K562 (cell line): ENCODE measurements at places on chromosomes 7 and 10. TPM values are rescaled to one million over a fixed set of nuclear protein-coding genes. Genes with fewer than 3 reads are reported as not detected.

PWWP2B gene
- total RNA-seq, result 9.2 and 9.8 TPM in 2 replicates

- DNase-seq, result no peak
Observed at GRCh38 chr7:149878523-149878921, 4.8 kb downstream of the ATP6V0E2 start.

DNA sequence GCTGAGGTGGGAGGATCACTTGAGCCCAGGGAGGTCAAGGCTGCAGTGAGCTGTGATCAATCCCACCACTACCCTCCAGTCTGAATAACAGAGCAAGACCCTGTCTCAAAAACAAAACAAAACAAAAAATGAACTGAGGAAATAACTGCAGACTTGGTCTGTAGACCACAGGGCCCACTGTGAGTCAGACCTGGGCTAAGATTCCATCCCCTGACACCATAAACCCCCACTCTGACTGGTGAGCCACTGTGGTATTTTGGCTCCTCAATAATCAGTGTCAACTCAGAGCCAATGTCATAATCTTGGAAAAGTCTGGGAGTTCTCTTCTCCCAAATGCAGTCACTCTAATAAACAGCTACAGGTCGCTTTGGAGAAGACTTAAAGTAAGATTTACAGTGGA, 24.0 kb upstream of the ERCC6 start:
- DNase-seq, result no peak

MKI67 gene
- 73.7 and 86.5 TPM in 2 replicates for total RNA-seq

DNA sequence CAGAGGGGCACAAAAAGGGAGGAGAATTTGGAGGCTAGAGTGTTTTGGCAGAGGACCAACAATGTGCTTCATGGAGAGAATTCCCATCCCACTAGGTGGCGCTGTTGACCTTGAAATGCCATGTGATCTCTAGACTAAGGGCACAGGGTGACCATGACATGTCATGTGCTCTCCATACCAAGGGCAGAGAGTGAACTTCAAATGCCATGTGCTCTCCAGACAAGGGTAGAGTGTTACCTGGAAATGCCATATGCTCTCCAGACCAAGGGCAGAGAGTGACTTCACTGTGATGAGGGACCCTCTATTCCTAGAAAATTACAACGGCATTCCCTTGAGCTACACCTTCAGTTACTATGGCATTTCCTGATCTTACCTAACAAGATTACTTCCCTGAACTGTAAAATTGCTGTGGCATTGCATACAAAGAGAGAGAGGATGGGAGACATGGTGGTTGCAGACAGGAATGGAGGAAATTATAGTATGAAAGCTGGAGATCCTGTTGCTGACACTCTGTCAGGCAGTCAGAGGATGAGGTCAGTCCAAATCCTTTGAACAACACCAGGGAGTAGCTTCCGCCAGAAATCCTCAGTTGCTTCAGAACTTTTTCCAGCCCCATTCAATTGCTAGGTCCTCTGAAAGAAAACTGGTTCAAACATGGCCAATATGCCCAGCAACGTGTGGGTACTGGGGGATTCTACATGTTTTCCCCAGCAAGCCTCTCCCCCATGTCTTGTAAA, 60.9 kb upstream of the ACSM6 start:
- DNase-seq, result peak; percentile 59

- no peak for DNase-seq
Observed at GRCh38 chr7:36131026-36131425, 22.0 kb upstream of the EEPD1 start.

- no peak for DNase-seq
Observed at GRCh38 chr10:22684699-22685098, 29.7 kb downstream of the PIP4K2A start.

DNA sequence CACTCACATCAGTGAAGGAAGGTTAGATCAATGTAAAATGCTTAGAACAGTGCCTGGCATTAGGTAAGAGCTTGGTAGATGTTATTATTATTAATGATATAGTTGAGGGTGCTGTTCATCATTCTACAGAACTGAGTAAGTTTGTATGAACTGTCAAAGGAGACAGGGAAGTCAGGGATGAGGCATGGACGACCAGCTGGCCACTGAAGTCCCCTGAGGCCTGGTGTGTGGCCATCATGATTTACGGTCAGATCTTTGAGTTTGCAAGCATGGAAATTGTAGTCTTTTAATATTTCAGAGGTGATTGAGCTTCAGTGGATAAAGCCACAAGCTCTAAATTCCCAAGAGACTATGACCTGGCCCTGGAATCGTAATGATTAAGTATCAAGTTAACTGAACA, 6.9 kb downstream of the ARMC3 start:
- no peak for DNase-seq

DNA sequence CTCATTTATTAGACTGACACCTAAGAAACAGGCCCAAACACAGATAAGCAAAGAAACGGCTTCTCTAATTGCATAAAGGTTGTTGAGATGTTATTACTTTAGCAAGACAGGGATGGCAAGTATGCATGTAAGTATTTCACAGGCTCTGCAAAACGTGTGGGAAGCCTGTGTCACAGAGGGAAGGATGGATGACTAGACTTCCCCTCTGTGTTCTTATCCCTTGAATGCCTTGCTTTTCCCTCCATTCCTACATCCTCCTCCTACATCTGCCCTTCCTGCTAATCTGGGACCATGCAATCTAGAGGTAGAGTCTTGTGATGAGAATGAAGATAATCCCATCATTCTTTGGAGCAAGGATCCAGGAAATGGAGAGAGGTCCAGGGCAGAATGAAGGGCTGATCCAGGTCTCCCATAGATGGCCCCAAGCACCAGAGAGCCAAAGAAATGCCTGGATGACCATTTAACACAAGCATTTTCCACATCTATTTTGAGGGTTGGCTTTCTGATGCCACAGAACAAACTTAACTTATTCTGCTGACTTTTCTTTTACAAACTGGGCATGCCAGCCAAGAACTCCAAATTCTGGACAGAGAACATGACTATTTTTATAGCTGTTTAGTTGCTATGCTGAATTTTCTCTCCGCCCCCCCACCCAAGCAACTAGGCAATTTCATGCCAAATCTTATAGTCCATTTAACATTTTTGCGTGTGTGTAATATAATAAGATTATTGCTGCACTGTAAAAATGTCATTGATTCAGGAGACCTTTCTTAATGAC, 48.1 kb downstream of the NRP1 start:
- no peak for DNase-seq

DIP2C gene
- total RNA-seq, result 0.09 TPM in 1 of 2 replicates, not detected in the other

DNA sequence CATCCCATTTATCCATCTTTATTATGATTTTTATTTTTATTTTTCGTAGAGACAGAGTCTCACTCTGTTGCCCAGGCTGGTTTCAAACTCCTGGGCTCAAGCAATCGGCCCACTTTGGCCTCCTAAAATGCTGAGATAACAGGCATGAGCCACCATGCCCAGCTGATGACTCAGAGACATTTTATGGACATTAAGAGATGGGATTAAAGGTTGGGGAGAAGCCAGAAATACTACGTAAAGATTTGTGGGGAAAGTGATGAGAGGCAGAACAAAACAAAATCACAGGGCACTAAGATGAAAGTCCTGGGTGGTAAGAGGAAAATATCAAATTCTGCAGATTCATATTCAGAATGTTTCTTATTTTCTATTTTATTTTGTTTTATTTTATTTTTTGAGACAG, 7.6 kb downstream of the WNT8B start:
- no peak for DNase-seq

DNA sequence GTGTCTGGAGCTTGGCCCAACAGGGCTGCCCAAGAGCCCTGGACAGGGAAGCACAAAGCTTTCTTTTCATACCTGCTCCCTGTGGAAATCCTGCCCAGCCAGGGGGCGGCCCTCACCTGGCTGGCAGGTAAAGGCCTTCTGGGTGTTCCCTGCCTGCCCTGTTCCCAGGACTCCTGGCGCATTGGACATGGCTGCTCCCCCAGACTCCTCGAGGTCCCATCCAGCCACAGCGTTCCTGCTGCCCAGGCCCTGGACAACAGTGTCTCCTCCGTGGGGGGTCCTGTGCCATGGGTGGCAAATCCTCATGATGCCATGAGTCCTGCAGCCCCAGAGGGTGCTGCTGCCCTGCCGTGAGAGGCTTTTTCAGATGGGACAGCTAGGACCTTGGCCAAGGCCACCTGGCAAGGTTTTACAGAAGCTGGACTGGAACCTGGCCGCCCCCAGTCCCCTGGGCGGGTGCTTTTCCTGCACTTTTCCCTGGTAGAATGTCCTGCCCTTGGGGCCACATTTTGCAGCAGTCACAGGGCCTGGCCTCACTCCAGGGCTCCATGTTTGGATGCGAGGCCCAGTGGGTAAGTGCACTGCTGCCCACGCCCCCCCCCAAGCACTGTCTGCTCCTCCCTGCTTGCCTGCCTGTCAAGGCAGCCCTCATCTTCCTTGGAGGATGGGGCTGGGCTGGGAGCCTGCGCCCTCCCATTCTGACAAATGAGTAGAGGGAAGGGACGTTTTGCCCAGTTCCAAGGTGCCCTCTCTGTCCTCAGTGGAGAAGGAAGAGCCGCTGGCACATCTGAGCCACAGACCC, 60.7 kb downstream of the LHPP start:
- no peak for DNase-seq

GRCh38 chr10:63574011-63574410, 52.8 kb downstream of the REEP3 start:
- no peak for DNase-seq

DNA sequence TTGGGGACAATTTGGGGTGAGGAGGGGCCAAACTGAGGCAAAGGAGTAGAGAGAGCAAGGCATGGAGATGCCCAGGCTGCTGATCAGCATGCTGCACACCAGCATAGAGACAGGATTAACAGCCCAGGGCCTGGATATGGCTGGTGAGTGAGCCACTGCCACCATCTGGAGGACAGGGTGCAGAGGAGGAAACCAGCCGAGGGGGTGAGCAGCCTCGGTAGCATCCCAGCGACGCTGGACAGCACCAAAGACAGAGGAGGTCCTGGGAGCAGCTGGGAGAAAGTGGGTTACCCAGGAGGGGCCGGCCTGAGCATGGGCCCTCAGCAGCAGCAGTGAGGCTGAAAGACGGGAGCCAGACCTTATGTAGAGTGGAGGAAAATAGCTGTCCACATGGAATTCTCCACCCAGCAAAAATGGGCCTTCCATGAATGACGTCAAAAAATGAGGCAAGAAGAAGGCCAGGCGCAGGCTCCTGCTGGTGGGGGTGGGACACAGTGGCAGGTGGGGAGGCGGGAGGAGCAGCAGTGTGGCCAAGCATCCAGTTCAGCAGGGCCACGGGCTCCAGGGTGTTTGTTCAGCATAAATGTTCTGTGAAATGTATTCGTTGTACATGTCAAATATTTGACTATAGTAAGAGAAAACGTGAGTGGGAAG, 16.7 kb downstream of the RET start:
- DNase-seq, result no peak

- no peak for DNase-seq
Observed at GRCh38 chr10:49243610-49244283, 55.2 kb upstream of the C10orf71 start.

IRF5 gene
- 0.04 and 0.20 TPM in 2 replicates for total RNA-seq

DNA sequence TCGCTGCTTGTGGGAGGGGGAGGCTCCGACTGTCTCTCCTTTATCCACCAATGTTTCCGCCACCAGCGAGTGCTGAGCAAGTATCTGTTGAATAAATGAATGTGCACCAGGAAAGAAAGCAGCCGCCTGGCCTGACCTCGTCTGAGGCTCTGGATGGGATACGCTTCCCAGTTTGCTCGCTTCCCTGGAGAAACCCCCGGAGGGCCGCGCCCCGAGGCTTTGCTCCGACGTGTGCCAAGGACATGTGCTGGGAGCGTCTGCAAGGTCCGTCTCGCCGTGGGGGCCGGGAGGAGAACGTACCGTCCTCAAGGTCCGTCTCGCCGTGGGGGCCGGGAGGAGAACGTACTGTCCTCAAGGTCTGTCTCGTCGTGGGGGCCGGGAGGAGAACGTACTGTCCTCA, 536.4 kb downstream of the DNAJB6 start:
- DNase-seq, result no peak

GRCh38 chr10:11959966-11960365, 82.6 kb downstream of the UPF2 start:
- DNase-seq, result no peak

CYP2C19 gene
- not detected in 2 replicates for total RNA-seq

- no peak for DNase-seq
Observed at GRCh38 chr10:70977625-70978024, 89.3 kb upstream of the PCBD1 start.

- no peak for DNase-seq
Observed at GRCh38 chr7:90758933-90759562, 162.9 kb downstream of the CDK14 start.

RTKN2 gene
- 0.09 and 0.18 TPM in 2 replicates for total RNA-seq

DNA sequence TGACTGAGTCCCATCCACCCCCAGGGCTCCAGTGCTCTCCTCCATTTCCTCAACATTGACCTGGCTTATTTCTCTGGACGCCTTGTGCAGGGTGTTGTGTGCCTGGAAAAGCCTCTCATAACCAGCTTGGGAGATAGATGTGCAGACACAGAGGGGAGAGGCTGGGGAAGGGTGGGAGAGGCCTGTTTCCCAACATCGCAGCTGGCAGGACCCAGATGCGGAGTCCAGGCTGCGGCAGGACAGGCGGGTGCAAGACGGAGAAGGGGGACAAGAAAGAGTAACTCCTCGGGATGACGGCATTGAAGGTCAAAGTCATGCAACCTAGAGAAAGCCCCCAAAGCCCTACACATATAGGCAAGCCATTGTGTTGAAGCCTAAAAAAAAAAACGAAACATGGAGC, 54.1 kb upstream of the ANTXRL start:
- DNase-seq, result no peak

DNA sequence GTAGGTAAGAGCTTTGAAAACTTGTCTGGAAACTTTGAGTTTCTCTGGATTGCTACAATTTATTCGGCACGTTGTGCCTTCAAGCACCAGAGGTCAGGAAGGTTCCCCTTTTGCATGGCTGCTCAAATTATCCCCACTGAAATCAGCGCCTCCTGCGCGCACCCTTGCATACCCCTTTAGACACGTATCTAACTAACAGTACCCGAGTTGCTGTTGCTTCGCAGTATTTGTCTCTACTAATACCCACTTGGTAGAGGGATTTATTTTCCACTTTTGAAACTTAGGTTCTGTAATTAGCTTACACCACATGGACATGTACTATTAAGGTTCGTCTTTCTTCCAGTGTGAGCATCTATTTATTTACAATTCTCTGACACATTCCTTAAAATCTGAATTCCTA, 1.6 kb downstream of the MEOX2 start:
- DNase-seq, result no peak

GRCh38 chr10:72285972-72286521, 12.3 kb downstream of the DDIT4 start:
- DNase-seq, result peak; percentile 14
